Left hindlimb (tissue), 1 donor: ENCODE measurements at places on chromosomes 13 and 19.

DNA sequence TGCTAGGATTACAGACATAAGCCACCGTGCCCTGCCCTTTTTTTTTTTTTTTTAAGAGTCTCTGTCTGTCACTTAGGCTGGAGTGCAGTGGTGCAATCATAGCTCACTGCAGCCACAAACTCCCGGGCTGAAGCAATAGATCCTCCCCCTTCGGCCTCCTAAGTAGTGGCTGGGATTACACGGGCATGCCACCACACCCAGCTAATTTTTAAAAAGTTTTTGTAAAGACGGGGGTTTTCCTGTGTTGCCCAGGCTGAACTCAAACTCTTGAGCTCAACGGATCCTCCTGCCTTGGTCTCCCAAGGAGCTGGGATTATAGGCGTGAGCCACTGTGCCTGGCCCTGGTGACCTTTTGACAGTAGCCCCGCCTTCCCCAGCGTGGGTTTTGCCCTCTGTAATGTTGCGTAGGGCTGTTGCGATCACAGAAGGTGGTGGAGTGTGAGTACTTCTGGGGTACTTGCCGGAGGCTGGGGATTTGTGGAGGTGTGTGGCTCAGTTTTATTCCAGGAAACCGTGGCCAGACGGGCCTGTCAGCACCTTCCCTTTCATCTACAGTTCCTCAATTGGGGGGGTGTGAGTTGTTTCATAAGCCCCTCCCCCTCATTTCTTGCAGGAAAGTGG, 11.6 kb upstream of the RETN start:
- DNase-seq = no peak

- DNase-seq = no peak
Observed at GRCh38 chr13:77374786-77375185, 47.9 kb upstream of the MYCBP2 start.

- DNase-seq = no peak
Observed at GRCh38 chr13:52810526-52810925, 37.9 kb downstream of the PCDH8 start.

DNA sequence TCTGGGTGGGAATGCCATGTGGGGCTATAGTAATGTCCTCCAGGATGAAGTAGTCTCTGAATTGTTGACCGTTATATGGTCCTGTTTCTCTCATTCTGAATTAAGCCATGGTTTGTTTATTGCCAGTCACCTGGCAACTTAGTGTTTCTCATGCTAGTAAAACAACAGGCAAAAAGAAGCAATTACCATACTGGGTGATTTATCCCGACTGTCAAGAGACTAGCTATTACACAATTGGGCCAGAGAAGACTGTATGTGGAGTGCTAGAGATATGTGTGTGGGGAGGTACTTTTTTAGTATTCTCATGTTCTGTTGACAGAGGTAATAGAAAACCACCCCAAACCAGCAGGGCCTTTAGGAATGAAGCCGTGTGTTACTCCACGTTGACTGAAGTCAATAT, 258.2 kb downstream of the TDRD3 start:
- DNase-seq = no peak

GRCh38 chr13:113856716-113857065, 7.2 kb downstream of the GAS6 start:
- peak; percentile 35 for DNase-seq

GRCh38 chr13:48302871-48303358, 636 bp upstream of the RB1 start:
- no peak for DNase-seq

DNA sequence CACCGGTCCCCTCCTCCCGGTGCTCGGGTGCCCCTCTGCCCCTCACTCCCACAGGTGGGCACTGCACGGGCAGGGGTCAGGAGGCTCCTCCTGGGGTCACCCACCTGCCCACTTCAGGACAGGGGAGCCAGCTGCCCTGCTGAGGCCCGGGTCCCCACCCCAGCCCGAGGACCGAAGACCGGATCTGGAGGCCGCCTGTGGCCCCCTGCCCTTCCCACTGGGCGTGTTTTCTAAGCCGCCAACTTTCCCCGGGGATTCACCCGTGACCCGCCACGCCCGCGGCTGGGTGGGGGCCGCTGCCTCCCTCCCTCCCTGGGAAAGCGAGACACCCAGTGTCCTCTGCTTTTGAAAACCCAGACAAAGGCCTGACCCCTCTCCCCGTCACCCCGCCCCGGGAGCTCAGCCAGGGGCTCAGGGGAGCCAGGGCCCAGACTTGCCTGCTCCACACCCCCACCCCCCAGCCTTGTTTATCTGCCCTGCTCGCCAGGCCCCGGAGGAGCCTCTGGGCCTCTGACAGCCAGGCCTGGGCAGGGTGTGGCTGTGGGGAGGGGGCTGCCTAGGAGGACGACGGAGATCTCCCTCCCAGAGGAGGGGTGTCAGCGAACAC, 1.3 kb downstream of the PALM start:
- DNase-seq = no peak

DNA sequence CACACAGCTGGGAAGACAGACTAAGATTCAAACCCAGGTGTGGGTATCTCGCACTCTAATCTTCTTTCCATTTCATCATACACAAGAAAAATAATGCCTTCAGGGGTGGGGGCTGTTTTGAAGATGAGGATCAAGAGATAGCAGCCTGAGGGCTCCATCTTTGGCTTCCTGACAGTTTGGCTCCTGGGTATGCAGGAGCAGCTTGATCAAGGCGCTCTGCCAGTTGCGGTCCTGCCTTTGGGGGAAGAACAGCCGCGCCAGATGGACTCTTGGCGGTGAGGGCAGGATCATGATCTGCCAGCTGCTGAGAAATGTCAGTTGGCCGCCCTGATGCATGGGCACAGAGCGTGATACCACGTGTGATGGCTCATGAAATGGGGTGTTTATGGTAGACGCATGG, 119.1 kb downstream of the IER2 start:
- no peak for DNase-seq

GRCh38 chr13:62551588-62551987, 1135.9 kb upstream of the PCDH20 start:
- DNase-seq = no peak

DNA sequence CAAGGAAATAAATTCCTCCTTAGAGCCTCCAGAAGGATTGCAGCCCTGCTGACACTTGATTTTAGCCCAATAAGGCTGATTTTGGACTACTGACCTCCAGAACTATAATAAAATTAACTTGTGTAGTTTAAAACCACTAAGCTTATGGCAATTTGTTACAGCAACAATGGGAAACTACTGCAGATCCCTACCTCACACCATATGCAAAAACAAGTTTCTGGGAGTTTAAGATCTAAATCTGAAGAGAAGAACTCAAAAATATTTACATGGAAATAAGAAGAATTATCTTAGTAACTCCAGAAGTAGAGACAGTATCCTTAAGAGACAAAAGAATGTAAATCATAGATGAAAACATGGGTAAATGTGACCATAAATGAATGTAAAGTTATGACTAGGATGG, 5.9 kb downstream of the ZNF575 start:
- no peak for DNase-seq

GRCh38 chr13:58324161-58324560, 692.6 kb downstream of the PCDH17 start:
- no peak for DNase-seq

DNA sequence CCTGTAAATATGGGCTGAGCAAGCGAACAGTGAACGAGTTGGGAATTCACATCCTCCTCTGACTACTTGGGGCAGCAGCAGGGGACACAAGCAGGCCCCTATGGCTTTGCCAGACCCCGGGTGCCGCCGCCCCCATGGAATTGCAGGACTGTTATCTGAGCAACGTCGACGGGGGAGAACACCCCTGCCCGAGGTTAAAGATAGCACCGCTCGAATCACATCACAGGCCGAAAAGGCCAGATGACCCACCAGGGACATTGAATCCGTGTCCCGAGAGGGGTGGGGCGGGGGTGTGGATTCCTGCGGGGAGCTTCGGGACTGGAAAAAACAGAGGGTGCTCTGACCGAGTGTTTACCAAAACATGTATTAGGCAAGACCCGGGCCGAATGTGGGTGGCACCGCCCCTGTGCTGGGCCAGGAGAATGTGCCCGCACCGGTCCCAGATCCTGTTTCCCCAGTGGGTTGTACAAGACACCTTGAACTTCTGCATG, 9.1 kb downstream of the FEM1A start:
- no peak for DNase-seq

DNA sequence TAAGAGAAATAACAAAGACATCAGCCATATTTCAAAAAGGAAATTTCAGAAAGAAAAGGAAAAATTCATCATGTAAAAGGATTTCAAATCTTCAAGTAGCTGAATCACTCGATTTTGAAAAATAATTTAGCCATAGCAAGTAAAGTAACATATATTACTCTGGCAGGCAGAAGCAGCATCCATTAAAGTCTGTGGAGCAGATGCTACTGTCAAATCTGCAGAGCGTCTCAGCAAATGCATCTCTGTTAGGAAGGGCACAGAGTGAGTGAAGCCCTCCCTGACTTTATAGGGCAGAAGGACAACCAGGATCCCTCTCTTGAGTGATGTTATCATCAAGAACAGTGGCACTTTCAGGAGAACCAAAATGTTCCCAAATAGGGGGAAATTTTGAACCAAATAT, 445.5 kb downstream of the EFNB2 start:
- DNase-seq = no peak

GRCh38 chr13:30021611-30022010, 171.2 kb upstream of the UBL3 start:
- no peak for DNase-seq

- DNase-seq = no peak
Observed at GRCh38 chr19:615619-616018, 17.7 kb downstream of the POLRMT start.

DNA sequence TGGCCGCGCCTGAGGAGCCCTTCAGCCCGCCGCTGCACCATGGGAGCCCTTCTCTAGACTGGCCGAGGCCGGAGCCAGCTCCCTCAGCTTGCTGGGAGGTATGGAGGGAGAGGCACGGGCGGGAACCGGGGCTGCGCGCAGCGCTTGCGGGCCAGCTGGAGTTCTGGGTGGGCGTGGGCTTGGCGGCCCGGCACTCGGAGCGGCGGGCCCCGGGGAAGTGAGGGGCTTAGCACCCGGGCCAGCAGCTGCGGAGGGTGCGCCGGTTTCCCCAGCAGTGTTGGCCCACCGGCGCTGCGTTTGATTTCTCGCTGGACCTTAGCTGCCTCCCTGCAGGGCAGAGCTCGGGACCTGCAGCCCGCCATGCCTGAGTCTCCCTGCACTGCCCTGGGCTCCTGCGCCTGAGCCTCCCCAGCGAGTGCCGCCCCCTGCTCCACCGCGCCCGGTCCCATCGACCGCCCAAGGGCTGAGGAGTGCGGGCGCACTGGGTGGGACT, 1890.0 kb upstream of the PCDH20 start:
- no peak for DNase-seq

DNA sequence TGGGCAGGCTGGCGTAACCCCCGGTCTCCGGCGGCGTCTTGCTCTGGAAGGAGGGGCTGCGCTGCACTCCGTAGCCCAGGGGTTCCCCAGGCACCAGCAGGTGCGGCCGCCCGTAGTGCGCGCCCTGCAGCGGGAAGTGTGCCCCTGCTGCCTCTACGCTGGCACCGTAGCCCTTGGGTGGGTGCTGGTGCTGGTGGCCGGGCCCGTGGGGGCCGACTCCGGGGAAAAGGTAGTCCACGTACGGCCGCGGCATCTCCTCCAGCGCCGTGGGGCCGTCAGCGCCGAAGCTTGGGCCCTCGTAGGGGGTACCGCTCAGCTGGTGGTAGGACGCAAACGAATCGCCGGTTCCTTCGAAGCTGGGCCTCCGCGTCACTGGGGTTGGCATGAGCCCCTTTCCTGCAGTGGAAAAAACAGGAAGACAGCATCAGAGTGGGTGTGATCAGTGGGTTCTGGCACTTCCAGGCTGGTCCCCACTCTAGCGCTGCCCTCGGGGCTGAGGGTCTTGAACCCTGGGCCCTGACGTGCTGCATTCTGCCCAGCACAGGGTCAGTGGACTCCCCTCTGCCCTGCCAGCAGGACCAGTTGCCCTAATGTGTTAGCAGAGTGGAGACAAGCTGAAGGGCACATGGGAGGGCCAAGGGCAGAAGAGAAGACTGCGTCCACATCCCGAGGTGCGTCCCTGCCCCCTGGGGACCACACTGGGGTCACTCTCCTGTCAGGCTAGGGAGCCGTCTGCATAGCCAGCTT, 72.3 kb downstream of the LATS2 start:
- no peak for DNase-seq

GRCh38 chr13:51479199-51479523, 26.3 kb upstream of the INTS6 start:
- DNase-seq = no peak

DNA sequence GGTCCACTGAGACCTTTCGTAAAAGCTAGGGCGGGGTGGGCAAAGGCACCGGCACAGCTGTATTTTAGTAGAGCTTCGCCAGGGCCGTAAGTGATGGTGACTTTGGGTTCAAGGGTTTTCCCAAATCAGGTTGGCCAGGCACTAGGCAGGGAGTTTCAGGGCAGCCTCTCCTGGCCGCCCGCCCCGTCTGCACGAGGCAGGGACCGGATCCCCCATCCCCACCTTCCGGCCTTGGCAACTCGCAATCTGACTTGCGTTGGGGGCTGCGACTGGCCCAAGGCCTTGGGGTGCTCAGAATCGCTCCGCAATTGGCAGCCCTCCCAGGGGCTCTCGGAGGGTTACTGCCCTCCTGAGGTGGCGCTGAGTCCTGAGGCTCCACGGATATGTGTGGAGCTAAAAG, 4.1 kb upstream of the ZIC5 start:
- DNase-seq = no peak

DNA sequence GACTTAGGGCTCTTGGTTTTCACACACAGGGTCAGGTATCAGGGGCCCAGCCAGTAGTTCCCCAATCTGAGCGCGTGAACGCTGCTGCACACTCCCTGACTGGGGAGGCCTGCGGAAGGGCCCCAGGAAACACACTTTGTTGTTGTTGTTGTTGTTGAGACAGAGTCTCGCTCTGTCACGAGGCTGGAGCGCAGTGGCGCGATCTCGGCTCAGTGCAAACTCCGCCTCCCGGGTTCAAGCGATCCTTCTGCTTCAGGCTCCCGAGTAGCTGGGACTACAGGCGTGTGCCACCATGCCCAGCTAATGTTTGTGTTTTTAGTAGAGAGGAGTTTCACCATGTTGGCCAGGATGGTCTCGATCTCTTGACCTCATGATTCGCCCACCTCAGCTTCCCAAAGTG, 190.4 kb upstream of the GPR12 start:
- DNase-seq = no peak

DNA sequence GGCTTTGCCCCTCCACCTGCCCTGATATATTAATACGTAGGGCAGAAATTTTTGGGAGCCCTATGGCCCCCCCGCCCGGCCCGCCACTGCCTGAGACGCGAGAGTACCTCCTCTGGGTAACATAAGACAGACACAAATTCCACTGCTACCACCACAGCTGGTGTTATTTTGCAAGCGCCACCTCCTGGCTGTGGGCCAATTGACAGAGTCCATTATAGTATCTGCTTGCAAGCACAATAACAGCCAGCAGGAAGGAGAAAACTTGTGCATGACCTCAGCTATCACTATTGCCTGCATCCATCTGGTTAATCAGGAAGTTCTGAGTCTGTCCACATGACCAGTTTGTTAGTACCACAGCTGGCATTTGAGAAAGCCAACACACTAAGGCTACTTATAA, 25.3 kb upstream of the OR10H2 start:
- peak; percentile 78 for DNase-seq
